ENCODE measurements at places on chromosomes 12 and 14.

DNA sequence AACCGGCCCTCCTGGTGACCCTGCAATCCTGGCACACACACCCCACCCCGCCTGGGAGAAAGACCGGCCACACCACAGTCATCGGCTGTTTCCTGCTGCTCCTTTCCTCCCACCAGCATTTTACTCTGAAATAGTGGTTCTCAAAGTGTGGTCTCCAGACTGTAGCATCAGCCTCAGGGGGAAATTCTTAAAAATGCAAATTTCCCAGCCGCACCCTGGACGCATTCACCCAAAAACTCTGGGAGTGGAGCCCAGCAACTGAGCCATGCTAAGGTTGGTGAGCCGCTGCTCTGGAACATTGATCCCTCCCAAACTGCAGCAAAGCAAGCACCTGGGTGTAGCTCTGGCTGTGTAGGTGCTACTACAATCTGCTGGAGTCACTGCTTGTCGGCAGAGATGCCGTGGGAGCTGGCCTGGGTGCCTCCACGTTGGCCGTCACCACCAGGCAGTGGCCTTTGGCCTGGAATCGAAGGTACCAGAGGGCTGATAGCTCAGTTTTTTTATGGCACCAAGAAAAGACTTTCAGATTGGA, 38.4 kb upstream of the BCL2L14 start:
- DNase-seq, result no peak

DNA sequence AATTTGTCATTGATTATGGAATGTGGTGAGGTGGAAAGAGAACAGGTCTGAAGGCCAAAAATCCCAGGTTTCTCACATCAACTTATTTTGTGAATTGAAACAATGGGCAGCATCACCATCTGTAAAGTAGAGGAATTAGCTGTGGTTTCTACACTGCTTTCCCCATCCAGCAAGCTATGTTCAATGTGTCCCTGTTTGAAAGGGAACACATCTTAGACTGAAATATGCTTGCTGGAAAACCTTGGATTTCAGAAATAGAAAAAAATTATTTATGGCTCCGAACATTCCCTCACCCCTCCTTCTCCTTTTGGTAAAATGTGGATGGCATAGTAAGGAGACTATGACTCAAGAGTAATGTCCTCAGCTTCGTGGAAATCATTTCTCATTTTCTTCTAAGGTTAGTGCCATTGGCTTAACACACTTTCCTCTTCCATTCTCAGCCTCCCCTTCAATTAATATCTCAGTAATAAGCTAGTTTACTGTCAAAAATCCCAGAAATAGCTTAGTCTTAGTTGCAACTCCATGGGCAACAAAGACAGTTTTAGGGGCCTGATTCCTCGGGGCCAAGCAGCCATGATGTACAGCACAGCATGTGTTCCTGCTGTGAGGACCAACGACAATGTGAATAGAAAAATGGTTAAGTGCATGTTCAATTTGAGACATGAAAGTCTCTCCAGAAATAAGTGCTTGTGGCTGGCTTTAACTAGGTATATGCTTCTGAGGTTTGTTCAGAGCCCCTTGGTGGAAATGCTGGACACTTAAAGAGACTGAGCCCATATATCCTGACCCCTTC, 205.8 kb upstream of the SLC38A2 start:
- DNase-seq, result no peak

GRCh38 chr12:108332791-108333382, 6.2 kb downstream of the CMKLR1 start:
- DNase-seq, result no peak

GRCh38 chr12:93908846-93909567, 231.8 kb downstream of the CRADD start:
- DNase-seq, result no peak

- DNase-seq, result no peak
Measured at GRCh38 chr12:88805692-88806091, 225.4 kb upstream of the KITLG start.

DNA sequence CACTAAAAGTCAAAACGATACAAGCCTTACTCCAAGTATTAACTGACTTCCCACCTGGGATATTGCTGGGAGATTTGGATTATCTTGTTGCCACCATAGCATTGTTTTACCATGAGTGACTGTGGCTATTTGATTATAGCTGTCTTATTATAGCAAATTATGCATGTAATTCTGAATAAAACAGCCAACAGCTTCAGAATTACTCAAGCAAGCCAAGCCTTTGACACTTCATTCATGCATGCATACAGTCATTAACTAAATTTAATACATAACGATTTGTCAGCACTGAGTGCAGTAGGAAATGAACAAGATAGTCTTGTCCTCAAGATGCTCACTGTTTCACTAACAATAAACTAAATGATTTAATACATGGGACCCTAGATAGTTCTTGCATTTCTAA, 133.0 kb upstream of the FRMD6 start:
- DNase-seq, result no peak

DNA sequence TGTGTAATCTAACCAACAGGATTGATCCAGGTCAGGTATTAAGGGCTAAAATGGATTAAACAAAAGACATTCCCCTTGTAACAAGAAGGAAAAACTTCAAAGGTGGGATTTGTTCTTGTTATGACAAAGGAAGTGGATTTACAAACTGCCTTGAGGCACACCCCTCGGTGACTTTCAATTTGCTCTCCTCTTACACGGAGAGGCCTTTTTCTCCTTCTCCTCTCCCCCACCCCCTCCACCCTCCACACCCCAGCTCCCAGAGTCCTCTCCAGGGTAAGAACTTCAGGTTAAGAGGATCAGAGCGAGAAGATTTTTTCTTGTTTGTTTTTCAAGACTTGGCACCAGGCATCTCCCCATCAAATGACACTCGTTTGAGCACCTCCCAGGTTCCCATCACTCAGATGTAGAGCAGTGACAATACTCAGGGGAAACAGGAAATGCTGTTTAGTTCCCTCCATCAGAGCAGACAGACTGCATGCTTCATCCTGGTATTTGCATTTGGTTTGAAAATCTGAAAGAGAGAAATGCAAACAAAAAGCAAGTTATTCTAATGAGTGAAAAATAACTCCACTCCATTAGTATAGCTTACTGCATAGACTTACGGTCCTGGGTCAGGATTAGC, 77.6 kb upstream of the TMEM260 start:
- DNase-seq, result no peak

GRCh38 chr14:32625211-32625610, 296.1 kb downstream of the AKAP6 start:
- no peak for DNase-seq

DNA sequence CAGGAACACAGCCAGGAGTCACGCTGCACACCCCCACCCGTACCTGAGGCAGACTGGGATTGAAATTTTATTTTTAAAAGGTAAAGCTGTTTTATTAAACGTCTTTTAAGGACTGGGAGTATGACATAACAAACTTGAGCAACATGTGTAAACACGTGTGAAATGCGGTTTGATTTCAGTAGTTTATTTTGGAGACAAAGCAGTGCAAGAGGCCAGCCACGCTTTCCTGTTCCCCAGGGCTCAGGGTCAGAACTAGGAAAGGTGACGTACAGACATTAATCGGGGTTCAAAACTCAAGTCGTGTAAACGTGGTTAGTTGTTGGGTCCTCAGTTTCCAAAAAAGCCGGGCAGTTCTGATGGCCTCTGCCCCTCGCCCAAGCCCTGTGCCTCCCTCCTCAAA, 16.7 kb downstream of the CHGA start:
- DNase-seq, result no peak

DNA sequence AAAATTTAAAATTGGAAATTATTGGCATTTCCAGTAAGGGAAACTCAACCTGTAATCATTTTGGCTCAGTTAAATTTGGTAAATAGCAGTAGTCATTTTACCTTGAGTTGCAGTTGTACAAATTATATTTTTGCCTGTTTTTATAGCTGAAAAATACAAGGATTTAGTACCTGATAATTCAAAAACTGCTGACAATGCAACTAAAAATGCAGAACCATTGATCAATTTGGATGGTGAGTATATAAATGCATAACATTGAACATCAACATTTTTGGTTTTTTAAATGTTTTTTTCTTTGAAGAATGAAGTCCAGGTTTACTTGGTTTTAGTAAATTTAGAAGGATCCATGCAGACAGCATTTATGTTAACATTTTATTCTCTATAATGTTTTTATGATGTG, 9.0 kb downstream of the RTRAF start:
- DNase-seq, result no peak

- no peak for DNase-seq
Measured at GRCh38 chr14:77268989-77269600, 1.9 kb downstream of the NGB start.

GRCh38 chr14:85556267-85556666, 26.3 kb downstream of the FLRT2 start:
- DNase-seq, result no peak

GRCh38 chr12:1130164-1130563, 139.1 kb downstream of the ERC1 start:
- DNase-seq, result no peak

- DNase-seq, result no peak
Measured at GRCh38 chr14:71264260-71264659, 357.0 kb downstream of the PCNX1 start.

DNA sequence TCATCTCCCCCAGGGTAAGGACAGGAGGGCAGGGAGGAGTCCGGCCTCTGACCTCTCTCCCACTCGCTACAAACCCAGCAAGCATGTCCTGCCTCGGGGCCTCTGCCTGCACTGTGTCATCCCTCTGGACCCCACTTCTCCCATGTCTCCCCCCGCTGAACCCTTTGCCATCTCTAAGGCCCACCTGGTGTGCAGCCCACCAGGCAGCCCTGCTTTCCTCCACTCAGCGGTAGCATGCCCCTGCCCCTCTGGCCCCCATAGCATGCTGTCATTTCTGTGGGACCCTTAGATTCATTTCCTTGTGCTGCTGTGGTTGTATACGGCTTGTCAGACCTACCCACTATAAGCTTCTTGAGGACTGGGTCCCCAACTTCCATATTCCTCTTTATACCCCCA, 17.7 kb downstream of the PAPLN start:
- no peak for DNase-seq

GRCh38 chr14:88599761-88600439, 37.1 kb downstream of the ZC3H14 start:
- no peak for DNase-seq

DNA sequence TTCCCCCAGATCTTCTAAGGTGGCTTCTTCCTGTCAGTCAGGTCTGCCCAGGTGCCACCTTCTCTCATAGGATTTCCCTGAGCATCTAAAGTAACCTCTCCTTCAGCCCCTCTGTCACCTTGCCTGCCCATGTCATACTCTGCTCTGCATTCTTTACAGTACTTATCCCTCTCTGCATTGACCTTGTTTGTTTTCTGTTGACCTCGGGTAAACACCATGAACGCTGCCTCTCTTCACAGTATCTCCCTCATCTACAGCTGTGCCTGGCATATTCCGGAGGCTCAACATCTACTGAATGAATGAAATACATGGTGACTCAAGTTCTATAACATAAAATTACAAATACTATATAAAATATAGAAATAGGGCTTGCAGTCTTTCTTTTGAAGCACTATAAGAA, 10.1 kb upstream of the PPM1A start:
- DNase-seq, result no peak

DNA sequence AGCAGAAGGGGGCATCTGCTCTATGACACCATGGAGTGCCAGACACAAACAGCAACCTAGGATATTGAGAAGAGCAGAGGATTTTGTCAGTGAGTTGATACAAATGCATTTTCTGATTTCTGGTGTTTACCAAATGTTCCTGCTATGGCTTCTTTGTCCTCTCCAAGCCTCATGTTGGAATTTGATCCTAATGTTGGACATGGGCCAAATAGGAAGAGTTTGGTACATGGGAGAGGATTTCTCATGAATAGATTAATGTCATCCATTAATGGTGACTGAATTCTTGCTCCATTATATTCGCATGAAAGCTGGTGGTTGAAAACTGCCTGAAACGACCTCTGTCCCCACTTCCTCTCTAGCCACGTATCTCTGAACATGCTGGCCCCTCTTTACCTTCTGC, 1002.2 kb upstream of the FLRT2 start:
- DNase-seq, result no peak

DNA sequence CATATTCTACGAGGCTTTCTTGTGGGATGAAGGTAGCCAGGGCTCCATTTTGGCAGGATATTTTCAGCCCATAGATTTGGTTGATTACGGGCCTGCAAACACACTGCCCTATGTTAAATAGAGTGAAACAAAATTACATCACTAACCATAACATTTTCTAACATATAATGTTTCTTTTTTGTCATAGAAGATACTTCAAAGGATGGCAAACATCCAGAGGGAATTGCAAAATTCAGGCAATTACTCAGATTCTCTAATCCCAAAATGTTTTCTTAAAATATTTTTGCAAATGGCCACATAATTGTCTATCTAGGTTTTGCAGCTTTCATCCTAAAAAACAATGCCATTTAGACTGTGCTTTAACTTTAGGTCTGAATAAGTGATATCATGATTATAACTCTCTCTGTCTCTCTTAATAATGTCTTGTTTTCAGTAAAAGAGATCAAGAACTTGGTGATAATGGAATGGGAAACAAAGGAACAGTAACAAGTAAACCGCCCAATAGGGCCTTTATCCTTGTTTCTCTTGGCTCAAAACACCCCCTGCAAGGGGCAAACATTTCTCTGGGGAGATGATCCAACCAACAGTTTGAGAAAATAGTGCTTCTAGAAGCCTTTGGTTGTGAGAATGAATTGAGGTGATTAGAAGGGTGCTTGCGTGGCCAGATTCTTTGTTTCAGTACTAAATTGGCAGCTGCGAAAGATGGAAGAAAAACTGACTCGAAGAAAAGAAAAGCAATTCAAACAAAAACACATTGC, 54.4 kb upstream of the BTG1 start:
- DNase-seq, result no peak

GRCh38 chr14:84465880-84466279, 1064.1 kb upstream of the FLRT2 start:
- no peak for DNase-seq

DNA sequence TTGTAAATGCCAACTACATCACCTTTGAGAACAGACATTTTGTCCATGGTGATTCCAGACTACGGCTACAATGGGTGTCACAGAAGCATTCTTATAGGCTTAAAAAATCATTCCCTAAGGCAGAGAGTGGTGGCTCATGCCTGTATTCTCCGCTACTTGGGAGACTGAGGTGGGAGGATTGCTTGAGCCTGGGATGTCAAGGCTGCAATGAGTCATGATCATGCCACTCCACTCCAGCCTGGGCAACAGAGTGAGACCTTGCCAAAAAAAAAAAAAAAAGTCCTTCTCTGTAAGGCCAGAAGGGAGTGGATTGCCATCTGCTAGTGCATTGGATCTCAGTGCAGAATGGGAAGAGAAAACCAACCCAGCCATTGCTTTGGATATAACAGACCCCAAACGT, 522.5 kb downstream of the VRK1 start:
- DNase-seq, result no peak

GRCh38 chr14:99790201-99790977, 2.8 kb upstream of the EML1 start:
- no peak for DNase-seq

Measured in T-helper 22 cell (primary cell).